ENCODE measurements at places on chromosomes 7 and 10.
A peak's percentile ranks its signal among the peaks of the same experiment; 100 is the strongest.

- DNase-seq: no peak
Measured at GRCh38 chr10:16184096-16184597, 252.7 kb upstream of the PTER start.

- no peak for DNase-seq
Measured at GRCh38 chr7:136229790-136230189, 252.6 kb upstream of the MTPN start.

DNA sequence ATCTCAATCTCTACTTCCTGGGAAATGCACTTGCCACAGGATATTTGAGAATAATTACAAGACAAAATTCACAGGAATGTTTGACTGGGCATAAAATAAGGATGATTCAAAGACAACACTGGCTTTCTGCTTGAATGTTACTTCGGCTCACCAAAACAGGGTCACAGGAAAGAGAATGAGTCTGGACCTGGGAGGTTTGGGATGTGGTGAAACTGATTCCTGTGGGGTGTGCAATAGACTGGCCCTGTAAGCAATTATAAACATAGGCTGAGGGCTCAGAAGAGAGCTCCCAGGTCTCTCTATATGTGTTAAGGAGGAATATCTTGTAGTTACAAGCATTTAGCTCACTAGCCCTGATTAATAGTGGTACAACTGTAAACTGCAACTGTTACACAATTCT lies 613.9 kb upstream of the CELF2 start:
- no peak for DNase-seq

- peak; percentile 34 for DNase-seq
Measured at GRCh38 chr10:110530131-110530831, 32.6 kb downstream of the DUSP5 start.

DNA sequence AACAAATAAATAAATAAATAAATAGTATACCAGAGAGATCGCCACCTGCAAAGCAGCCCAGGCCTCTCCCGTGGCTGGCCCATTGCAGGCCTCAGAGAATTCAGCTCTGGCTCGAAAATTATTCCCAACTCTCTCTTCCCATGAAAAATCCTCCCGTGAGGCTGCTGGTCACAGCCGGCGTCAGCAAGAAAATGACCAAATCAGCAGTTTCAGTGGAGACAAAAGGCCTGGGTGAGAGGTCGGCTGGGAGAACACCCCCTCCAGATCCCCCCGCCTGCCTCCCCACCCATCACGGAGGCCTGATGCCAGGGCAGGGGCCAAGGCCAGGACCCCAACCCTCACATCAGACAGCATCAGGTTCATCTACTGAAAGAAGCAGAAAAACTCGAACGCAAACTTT lies 3.1 kb upstream of the CLIP2 start:
- no peak for DNase-seq

DNA sequence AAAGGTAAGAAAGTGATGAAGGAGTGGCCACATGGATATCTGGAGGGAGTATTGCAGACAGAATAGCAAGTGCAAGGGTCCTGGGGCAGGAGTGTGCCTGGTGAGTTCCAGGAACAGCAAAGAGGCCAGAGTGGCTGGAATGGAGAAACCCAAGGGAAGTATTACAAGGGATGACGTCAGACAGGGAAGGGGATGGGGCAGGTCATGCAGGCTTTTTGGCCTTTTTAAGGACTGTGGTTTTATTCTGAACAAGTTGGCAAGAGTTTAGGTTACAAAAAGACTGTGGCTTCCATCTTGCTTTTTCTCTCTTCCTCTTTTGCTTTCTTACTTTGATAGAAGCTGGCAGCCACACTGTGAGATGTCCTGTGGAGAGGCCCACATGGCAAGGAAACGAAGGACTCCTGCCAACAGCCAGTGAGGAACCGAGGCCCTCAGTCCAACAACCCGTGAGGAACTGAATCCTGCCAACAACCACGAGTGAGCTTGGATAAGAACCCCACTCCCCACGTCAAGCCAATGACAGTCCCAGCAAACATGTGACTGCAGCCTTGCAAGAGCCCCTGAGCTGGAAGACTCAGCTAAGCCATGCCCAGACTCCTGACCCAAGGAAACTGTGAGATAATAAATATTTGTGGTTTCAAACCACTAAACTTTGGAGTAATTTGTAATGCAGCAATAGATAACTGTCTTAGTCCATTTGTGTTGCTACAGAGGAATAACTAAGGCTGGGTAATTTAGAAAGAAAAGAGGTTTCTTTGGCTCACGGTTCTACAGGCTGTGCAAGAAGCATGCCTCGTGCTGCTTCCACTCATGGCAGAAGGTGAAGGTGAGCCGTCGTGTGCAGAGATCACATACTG lies 19.8 kb upstream of the KDM7A start:
- no peak for DNase-seq

Measured in ovary (tissue), 10 donors.